Mesothelial cell of epicardium (in vitro differentiated cells): ENCODE measurements at places on chromosomes 1 and 21. TPM values are rescaled to one million over a fixed set of nuclear protein-coding genes. Genes with fewer than 3 reads are reported as not detected.

- H3K27ac ChIP-seq: no peak overlapping the region
- no peak for DNase-seq
- H3K4me1 ChIP-seq: peaks cover 18% of the 10 kb centered on the region
- peaks cover 38% of the 10 kb centered on the region for H3K36me3 ChIP-seq
- no peak overlapping the region for H3K4me3 ChIP-seq
These were observed 24.4 kb downstream of the URB1 start for GRCh38 chr21:32368386-32368785.

TUFT1 gene
- total RNA-seq: 14.8 to 17.3 TPM (median 17.3 TPM) in 3 replicates

GRCh38 chr1:41184446-41184845, 57.7 kb downstream of the SCMH1 start:
- H3K27ac ChIP-seq: no peak overlapping the region
- no peak for DNase-seq
- no peaks in the 10 kb centered on the region for H3K27me3 ChIP-seq
- H3K4me3 ChIP-seq: no peak overlapping the region
- no peaks in the 10 kb centered on the region for H3K4me1 ChIP-seq

- no peak for DNase-seq
- H3K4me3 ChIP-seq: no peak overlapping the region
- H3K27me3 ChIP-seq: no peaks in the 10 kb centered on the region
- H3K4me1 ChIP-seq: peaks cover 61% of the 10 kb centered on the region
- H3K27ac ChIP-seq: peak overlapping the region; percentile 67
These were observed 82.1 kb downstream of the PTPN14 start for GRCh38 chr1:214469290-214469689.

DNA sequence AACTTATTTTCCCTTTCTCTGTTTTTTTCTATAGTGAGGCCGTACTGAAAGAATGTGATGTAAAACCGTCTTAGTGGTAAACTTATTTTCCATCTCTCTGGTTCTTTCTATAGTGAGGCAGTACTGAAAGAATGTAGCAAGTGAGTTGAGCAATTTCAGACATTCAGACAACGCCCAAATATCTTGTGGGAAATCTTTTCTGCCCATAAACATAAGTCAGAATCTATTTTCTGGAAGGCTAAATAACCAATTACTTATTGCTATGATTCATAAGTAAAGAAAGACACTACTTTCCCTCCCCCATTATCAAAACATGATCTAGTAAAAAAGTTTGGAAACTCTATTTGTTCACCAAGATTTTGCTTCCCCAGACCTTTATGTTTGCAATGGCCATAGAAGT, 18.8 kb upstream of the SCCPDH start:
- peaks cover 11% of the 10 kb centered on the region for H3K4me1 ChIP-seq
- no peaks in the 10 kb centered on the region for H3K27me3 ChIP-seq
- H3K27ac ChIP-seq: peak overlapping the region; percentile 97
- DNase-seq: no peak
- H3K4me3 ChIP-seq: no peak overlapping the region
- no peaks in the 10 kb centered on the region for H3K36me3 ChIP-seq

DNA sequence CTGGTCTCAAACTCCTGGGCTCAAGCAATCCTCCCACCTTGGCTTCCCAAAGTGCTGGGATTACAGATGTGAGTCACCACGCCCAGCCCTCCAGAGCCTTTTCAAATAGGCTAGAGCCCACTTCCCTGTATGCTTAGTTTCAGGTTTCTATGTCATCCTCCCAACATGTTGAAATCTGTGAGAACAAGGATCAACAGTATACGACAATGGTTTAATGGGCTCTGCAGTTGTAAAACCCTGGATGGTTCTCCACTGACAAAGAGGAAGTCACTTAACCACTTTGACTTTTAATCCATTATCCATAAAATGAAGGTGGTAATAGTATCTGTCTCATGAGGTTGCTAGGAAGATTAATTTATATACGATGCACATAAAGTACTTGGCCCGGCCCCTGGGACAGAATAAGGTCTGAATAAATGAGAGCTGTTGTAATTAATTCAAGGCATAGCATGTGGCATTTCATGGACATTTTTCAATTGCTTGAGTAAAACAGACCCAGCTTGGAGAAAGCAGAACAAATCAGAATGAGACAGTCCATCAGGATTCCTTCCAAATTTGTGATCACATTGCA, 113.9 kb upstream of the ZNF648 start:
- H3K27me3 ChIP-seq: no peaks in the 10 kb centered on the region
- H3K4me3 ChIP-seq: no peak overlapping the region
- no peak for DNase-seq
- H3K36me3 ChIP-seq: no peaks in the 10 kb centered on the region
- no peaks in the 10 kb centered on the region for H3K4me1 ChIP-seq

DNA sequence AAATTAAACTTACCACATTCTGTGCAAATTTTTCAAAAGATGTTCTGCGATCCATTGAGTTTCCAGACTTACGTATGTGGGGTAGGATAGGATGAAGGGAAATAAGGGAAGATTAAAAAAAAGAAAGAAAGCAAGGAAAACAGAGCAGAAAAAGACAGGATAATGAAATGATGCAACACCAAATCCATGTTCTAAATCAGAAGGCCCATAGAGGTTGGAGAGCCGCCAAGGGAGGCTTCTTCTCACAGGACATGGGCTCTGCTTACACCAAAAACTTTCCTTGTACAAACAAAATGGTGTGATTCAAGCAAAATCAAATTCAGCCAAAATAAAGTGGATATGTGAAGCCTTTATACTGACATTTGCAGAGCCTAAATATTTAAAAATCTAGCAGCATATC, 189.5 kb upstream of the GREM2 start:
- DNase-seq: no peak

GRCh38 chr1:31702836-31703404, 897 bp downstream of the COL16A1 start:
- DNase-seq: no peak
- H3K4me3 ChIP-seq: peak overlapping the region; percentile 73
- H3K27me3 ChIP-seq: no peaks in the 10 kb centered on the region
- H3K36me3 ChIP-seq: peaks cover 12% of the 10 kb centered on the region
- peak overlapping the region; percentile 96 for H3K27ac ChIP-seq
- peaks cover 73% of the 10 kb centered on the region for H3K4me1 ChIP-seq

SPRR1A gene
- total RNA-seq: not detected in 3 replicates

WNT3A gene
- total RNA-seq: 0.09 to 0.16 TPM in 2 of 3 replicates, not detected in the other

DNA sequence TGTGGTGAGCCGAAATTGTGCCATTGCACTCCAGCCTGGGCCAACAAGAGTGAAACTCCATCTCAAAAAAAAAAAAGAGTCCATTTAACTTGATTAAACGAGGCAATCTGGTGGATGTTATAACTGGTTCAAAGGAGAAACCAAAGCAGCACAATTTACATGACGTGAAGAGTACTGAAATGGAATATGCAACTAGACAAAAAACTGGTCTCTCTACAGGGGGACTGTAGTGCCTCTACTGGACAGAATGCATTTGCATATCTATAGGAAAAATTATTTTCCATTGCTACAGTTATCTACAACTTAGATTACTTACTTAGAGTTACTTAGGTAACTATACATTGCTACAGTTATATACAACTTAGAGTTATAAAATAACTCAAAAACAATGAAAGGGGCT, 2.7 kb upstream of the CAPN2 start:
- peaks cover 53% of the 10 kb centered on the region for H3K4me1 ChIP-seq
- H3K36me3 ChIP-seq: no peaks in the 10 kb centered on the region
- no peaks in the 10 kb centered on the region for H3K27me3 ChIP-seq
- peak overlapping the region; percentile 6 for H3K27ac ChIP-seq

- H3K27me3 ChIP-seq: no peaks in the 10 kb centered on the region
- no peak for DNase-seq
- H3K4me1 ChIP-seq: no peaks in the 10 kb centered on the region
- H3K36me3 ChIP-seq: no peaks in the 10 kb centered on the region
- H3K27ac ChIP-seq: no peak overlapping the region
These were observed 145.5 kb downstream of the SPATA17 start for GRCh38 chr1:217776693-217777092.

CHODL gene
- total RNA-seq: 0.72 to 0.95 TPM (median 0.90 TPM) in 3 replicates

GRCh38 chr1:151710187-151710840, 6.3 kb downstream of the CELF3 start:
- no peaks in the 10 kb centered on the region for H3K36me3 ChIP-seq
- DNase-seq: no peak
- H3K4me1 ChIP-seq: peaks cover under 1% of the 10 kb centered on the region

ITSN1 gene
- 66.6 to 77.5 TPM (median 74.3 TPM) in 3 replicates for total RNA-seq

DNA sequence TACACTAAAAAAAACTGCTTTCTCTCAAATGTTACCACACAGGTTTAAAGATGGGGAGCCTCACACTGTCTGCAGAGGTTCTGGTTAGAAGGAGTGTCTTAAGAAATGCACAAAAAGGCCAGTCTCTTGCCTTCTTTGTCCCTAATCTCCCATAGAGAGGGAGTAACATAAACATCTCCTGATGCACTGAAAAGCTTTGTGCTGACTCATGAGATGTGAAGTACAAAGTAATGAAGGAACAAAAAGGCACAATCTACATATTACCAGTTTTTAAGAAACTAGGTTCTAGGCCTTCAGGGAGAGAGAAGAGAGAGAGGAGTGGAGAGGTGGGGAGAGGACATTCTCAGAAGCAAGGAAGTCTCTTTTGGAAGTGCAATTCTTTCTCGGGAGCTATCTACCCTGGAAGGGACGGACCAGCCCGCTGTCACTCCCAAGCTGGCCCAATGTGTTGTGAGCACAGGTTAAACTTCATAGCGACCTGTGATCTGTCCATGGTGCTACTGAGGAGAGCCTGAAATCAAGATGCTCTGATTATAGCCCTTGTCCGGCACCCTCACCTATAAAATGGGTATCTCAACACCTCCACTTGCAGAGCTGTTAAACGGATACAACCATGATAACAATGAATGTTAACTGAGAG, 458.1 kb downstream of the DISC1 start:
- H3K27me3 ChIP-seq: no peaks in the 10 kb centered on the region
- H3K4me3 ChIP-seq: no peak overlapping the region
- H3K36me3 ChIP-seq: peaks cover 2% of the 10 kb centered on the region
- no peaks in the 10 kb centered on the region for H3K4me1 ChIP-seq

NR1I3 gene
- not detected in 3 replicates for total RNA-seq

- H3K27me3 ChIP-seq: no peaks in the 10 kb centered on the region
- no peak for DNase-seq
- no peak overlapping the region for H3K27ac ChIP-seq
- H3K36me3 ChIP-seq: peaks cover 4% of the 10 kb centered on the region
- H3K4me3 ChIP-seq: no peak overlapping the region
- peaks cover 7% of the 10 kb centered on the region for H3K4me1 ChIP-seq
These were observed 102.2 kb downstream of the PIK3R3 start for GRCh38 chr1:46030074-46030870.

RHEX gene
- total RNA-seq: not detected in 3 replicates

GJA8 gene
- not detected in 3 replicates for total RNA-seq
